ENCODE measurements at places on chromosomes 1 and 21.

- DNase-seq = no peak
Measured at GRCh38 chr1:61233121-61233660, 150.8 kb downstream of the NFIA start.

- DNase-seq = no peak
Measured at GRCh38 chr1:1760345-1760650, 18.0 kb downstream of the NADK start.

DNA sequence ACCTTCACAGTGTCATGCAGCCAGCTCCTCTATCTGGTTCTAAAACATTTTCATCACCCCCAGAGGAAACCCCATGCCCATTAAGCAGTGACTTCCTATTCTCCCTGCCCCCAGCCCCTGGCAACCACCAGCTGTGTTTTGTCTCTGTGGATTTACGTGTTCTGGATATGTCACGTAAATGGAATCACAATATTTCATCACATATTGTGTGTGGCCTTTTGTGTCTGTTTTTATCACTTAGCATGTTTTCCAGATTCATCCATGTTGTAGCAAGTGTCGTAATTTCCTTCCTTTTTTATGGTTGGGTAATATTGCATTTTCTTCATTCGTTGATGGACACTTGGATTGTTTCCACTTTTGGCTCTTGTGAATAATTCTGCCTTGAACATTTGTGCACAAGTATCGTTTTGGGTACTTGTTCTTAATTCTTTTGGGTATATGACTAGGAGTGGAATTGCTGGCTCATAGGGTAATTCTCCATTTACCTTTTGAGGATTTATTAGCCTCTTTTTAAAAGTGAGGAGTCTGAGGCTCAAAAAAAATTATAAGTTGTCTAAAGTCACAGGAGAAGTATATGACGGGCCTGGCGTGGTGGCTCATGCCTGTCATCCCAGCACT, 127.0 kb downstream of the MRPS6 start:
- no peak for DNase-seq

GRCh38 chr1:213796525-213796924, 191.2 kb upstream of the PROX1 start:
- no peak for DNase-seq

- DNase-seq = no peak
Measured at GRCh38 chr1:44072204-44072603, 40.9 kb upstream of the SLC6A9 start.

Data from memory B cell (primary cell).